Skeletal muscle cell (primary cell): ENCODE measurements at places on chromosomes 2 and 18.

DNA sequence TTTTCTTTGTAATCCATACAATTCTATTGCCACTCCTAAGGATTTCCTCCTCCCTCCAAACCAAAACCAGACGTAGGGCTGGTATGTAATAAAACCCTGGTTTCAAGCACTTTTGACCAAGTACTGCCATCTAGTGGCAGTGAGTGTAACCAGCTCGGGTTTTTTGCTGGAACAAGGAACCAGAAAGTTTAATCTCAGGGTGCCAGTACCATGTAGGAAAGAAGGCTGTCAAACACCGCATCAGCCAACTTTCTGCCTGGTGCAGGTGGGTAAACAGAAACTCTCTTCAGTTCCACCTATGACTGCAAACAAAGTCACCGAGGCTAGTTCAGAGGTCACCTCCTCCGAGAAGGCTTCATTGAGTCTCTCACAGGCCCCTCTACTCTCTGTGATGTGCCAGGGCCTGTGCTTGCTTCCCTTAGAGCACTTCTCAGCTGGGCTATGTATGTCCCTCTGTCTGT, 10.2 kb upstream of the THNSL2 start:
- DNase-seq, result no peak

DNA sequence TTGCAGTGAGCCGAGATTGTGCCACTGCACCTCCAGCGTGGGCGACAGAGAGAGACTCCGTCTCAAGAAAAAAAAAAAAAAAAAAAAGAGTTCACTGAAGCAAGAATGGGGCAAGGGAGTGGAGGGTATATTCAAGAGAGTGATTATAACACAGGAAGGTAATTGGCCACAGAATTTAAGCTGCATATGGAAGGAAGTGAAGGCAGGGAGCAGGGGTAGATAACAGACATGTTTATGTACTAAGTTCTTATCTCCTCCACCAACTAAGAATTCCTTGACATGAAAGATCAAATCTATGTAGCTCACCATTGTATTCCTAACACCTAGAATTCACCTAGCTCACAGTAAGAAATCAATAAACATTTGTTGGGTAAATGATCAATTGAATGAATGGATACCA, 37.3 kb downstream of the GKN2 start:
- no peak for DNase-seq

- DNase-seq, result peak; percentile 58
Measured at GRCh38 chr2:229154381-229154780, 116.7 kb downstream of the PID1 start.

DNA sequence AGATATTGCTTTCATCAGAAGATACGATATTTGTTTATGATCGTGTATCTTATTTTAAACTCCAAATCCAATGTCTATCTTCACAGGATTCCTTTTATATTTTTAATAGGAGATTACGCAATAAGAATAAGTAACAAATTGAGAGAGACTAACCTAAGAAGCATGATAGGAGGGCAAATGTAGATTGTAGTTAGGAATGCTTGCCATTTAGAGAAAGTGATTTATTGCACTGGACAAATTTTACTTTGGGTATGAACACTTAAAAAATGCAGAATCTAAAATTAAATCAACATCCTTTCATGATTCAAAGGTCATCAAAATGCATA, 563.4 kb upstream of the POU3F3 start:
- no peak for DNase-seq

- no peak for DNase-seq
Measured at GRCh38 chr2:135948141-135948540, 37.3 kb downstream of the DARS1 start.
